Eye (tissue), 1 donor: ENCODE measurements at places on chromosomes 7 and 10.

- DNase-seq, result no peak
Measured at GRCh38 chr10:99685597-99685967, 26.3 kb downstream of the ENTPD7 start.

DNA sequence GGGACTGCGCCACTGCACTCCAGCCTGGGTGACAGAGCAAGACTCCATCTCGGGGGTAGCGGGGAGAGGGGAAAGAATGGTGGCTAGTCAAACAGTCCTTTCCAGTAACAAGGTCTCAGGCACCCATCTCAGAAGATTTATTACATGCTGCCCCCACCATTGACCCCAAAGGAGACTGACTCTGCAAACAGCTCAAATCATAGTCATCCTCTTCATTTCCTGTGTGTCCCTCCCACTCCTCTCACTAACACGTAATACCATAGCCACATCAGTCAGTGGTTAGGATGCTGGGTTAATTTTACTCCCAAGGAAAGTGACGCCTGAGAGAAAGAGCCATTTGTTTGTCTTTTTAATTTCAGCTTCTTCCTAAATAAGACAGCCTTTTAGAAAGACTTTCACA lies 56.6 kb upstream of the BET1 start:
- DNase-seq, result no peak

DNA sequence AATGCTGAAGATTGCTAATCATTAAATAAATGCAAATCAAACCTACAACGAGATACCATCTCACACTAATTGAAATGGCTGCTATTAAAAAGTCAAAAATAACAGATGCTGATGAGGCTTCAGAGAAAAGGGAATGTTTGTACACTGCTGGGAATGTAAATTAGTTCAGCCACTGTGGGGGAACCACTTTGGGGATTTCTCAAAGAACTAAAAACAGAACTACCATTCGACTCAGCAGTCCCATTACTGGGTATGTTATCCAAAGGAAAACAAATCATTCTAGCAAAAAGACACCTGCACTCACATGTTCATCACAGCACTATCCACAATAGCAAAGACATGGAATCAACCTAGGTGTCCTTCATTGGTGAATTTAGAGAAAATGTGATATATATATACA lies 379.0 kb upstream of the CNTNAP2 start:
- DNase-seq, result no peak

- peak; percentile 90 for DNase-seq
Measured at GRCh38 chr7:128831178-128831993, 1.2 kb downstream of the FLNC start.
